ENCODE measurements at places on chromosomes 3 and 15.

DNA sequence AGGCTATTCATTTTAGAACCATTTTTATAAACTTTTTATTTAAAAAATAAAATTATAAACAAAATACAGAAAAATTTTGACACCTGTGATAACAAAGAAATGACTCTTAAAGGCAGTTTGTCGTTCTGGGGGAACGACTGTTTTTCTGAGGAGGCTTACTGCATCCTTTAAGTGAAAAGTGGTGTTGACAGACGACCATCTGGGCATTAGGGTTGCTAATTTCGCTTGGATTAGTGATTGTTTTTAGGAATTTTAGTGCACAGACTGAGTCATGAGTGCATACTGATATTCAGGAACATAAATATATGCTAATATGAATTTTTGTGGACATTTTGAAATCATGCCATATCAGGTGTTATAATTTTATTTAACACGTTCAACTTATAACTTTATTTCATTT, 28.5 kb downstream of the OSTN start:
- no peak for DNase-seq

DNA sequence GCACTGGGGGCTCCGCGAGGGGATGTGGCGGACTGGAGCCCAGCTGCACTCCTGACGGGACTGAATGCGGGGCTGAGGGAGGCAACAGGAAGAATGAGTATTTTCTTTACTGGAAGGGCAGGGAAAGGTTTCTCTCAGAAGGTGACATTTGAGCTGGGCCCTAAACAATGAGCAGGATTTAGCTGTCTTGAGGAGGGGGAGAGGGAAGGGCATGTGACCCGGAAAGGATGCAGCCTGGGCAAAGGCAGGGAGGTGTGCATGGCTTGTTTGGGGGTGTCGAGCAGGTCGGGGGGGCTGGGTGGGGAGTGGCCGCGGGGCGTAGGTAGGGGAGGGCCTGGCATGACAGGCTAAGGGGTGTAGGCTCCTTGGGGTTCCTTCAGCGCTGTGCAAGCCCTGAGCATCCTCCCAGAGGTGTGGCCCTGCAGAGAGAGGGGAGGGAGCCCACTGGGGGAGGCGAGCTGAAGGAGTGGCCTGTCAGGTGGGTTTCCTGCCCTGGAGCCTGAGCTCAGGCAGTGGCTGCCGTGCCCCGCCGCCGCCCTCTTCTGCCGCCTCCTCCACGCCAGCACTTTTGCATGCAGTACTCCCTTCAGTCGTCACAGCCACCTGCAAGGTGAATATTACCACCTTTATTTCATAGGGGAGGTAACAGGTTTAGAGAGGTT, 17.2 kb upstream of the ANKDD1A start:
- DNase-seq = no peak

DNA sequence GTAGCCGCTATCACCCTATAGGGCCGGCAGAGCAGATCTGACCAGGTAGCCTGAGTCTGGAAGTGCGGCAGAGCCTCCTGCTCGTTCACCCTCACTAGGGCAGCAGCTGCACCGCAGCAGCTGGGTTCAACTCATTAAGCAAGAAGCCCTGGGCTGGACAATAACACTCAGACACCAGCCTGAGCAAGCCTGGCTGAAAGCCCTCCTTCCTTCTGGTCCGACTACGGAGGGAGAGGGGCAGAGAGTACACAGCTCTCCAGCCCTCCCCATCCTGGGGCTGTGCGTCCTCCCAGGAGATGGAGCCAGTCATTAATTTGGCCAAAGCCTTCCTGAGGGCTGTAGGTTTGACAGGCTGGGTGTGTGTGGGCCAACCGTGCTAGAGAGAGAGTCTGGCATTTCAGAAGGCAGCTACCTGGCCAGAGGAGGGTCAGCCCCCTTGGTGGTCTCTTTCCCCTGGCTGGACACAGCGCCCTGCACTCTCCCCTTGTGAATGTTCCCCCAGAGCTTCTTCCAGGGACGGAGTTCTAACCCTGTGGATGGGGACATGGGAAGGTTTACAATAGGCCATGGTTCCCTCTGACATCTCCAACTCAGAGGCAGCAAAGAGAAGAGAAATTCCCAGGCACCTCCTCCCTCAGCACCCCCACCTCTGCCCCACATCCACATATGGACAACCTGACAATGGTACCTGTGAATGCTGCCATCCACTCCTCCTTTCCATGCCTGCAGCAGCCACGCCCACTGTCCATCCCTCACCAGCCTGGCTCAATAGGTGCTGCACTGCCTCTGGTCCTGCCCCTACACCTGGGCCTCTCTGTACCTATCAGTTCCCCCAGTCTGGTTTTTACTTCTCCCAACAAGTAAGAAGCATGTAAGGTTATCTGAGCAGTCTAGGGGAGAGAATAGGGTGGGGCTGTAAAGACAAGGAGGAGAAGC, 6.5 kb downstream of the CHRNB4 start:
- DNase-seq = no peak

DNA sequence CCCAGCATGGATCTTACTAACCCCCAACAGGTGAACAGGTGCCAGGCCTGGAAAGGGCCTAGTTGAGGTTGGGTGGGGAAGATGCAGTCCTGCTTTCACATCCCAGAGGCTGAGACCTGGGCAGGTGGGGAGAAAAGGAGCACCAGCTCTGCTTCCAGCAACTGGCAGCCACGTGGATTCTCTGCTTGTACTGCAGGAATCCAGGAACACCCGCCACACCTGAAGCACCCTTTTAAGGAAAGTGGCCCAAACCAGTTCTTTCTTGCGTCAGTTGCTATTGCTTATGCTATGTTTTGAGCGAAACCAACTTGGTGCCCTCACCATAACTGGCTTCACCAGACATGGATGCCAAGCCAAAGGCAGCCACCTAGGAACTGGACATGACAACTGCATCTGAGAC, 28.1 kb upstream of the NEO1 start:
- DNase-seq = no peak

DNA sequence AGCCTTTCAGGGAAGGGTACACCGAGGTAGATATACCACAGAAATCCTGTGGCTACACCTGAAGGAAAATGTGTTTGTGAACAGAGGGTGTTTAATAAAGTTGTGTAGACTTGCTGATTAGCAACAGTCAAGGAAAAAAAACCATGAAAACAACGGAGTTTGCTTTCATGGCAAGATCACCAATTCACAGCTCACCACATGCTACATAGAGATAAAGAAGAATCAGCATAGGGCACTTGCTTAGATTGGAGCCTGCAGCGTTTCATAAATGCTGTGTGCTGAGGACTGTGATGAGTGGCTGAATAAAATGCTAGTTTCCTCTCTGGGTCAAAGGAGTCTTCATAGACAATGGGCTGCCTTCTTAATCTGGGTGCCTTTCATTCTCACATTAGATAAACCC, 257.6 kb downstream of the SLC9A9 start:
- DNase-seq = no peak

DNA sequence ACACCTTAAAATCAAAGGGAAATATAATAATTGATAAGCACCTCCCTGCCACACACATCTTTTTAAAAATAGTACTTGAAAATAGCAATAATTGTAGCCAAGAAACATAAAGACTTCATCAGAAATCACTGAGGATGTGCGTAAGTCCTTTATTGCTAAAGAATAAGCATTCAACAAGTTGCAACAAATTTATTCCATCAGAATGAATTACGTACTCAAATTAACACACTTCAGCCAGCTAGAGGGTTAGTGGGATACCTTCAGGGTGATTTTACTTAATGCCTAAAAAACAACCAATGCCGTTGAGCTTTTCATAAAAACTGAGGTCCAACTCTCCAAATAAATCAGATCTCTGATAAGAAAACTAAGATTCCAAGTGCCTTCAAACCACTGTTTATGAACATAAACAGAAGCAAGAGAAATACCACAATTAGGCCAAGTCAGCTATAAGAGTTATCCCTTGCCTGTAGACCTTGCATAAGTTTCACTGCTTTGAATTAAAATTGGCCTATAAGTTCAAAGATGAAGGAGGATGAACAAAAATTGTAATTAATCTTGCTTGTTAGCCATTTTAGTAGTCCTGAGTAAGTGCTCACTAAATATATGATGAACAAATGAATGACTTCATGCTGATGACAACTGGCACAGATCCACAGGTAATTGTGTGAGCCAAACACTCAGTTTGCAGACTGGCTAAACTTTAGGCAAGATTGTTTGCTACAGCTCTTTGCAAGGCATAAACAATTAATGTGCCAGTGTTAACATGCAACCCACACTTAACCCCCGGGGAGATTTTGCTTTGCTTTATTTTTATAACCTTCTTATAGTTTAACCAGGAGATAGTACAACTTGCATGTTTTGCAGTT, 375.1 kb upstream of the THBS1 start:
- DNase-seq = no peak

- no peak for DNase-seq
Measured at GRCh38 chr15:98785431-98785806, 137.1 kb downstream of the IGF1R start.

DNA sequence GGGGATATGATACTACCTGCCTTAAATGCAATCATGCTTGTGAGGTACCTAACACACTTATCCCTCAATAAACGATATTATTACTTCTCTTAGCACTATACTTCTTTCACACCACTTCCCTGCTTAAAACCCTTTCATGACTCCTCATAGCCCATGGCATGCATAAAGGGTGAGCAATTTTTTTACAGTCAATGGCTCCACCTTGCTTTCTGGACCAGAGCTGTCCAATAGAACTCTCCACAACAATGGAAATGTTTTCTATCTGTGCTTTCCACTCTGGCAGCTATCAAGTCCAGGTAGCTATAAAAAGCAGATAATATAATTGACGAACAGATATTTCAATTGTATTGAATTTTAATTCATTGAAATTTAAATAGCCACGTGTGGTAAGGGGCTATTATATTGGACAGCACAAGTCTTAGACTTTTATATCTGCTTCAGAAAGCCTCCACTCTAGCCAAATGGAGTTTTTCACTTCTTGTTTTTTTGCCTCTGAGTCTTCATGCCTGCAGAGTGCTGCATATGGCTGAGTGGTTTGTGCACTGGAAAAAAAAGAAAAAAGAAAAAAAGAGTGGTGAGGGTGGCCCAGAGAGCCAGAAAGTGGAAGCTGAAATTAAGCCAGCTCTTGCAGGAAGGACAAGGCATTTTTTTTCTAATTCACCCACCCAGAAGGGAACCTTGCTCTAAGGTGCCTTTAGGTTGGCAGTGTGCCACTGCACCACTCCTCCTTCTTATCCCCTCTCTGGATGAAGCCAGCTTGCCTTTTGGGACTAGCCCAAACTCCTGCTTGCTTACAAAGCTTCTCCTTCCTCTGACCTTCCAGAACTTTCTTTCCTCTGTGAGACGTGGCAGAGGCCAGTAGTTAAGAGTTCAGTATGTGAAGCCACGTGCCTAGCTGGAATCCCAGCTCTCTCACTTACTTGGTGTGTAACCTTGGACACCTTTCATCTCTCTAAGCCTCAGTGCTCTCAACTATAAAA, 239.0 kb upstream of the LRTM1 start:
- DNase-seq = no peak

DNA sequence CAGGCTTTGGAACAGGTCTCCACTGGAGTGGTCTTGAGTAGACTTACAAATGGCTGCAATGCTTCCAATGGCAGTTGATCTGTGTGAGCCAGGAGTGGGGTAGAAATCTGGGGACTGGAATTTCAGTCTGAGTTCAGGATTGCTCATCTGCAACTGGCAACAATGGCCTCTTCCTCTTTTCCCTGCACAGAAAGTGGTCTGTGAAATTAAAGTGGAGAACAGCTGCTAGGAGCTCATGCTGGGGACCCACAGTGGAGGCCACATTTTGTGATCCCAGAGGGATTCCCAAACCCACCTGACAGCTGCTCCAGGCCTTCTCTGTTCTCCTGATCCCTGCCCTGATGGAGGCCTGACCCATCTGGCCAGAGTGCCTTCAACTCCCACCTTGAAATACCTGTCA, 49.6 kb downstream of the CEMIP start:
- no peak for DNase-seq

DNA sequence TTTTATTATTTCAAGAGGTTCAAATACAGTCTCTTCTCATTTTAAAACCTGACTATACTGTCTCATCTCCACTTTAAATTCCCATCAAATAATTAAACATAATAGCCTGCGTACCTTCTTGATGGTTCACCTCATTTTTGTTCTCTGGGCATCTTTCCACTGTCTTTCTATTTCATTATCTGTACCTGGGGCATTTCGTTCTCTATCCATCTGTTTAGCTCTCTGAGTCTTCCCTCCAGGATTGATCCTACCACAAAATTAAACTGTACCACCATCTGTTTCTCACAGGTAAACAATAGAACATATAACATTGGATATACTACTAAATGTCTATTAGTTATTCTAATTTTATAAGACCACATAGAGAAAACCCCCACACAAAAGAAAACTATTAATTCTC, 1331.4 kb downstream of the NSUN3 start:
- DNase-seq = no peak

GRCh38 chr3:19159966-19160635, 11.8 kb downstream of the KCNH8 start:
- no peak for DNase-seq
